ENCODE measurements at places on chromosomes 3 and 15.
A peak's percentile ranks its signal among the peaks of the same experiment; 100 is the strongest.

DNA sequence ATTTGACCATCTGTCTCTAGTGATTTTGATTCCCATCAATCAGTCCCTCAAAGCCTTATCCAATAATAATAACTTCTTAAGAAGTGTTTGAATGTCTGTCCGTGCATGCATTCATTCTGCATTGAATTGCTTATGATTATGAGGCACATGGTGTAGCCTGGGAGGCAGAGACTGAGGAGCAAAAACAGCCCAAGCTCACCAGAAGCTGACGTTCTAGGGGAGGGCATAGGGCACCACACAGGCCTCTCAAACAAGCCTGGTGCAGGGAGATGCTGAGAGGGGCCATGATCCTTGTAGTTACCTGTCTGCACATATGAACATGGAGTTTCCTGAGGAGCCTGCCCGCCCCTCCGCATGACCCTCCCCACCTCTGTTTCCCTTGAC lies 89.2 kb upstream of the POMGNT2 start:
- DNase-seq = no peak

DNA sequence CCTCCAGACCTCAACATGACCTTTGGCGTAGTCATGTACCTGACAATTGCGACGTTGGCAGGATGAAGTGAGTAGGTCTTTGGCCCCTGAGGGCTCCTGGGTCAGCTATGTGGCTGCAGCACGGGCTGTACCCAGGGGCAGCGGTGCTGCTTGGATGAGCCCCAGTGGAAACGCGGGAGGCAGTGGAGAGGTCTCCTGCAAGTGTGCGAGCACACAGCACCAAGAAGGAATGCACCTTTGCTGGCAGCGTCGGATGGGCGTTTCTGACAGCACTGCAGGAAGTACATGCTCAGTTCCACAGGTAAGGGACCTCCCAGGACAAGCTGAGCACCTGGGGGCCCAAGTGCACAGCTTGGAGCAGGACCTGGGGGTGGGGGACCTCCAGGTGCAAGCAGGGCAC lies 67.4 kb upstream of the UNC13C start:
- no peak for DNase-seq

- peak; percentile 89 for DNase-seq
Observed at GRCh38 chr3:188772886-188773285, 398.9 kb upstream of the TPRG1 start.

GRCh38 chr3:105518203-105518602 lies 151.5 kb downstream of the ALCAM start:
- no peak for DNase-seq

Data from choroid plexus epithelial cell (primary cell).